ENCODE measurements at places on chromosomes 12 and 14. TPM values are rescaled to one million over a fixed set of nuclear protein-coding genes. Genes with fewer than 3 reads are reported as not detected.

SLC39A2 gene
- not detected for total RNA-seq

CBLN3 gene
- total RNA-seq = 2.4 TPM

GALC gene
- 53.2 TPM for total RNA-seq

B4GALNT1 gene
- total RNA-seq = 19.7 TPM

GLT1D1 gene
- total RNA-seq = 19.8 TPM

SERPINA9 gene
- not detected for total RNA-seq

RTL1 gene
- 0.99 TPM for total RNA-seq

All from spinal cord (tissue), 10 donors.